Left lung (tissue), 14 donors: ENCODE measurements at places on chromosomes 16 and 17.

GRCh38 chr17:58475985-58476384 is 12.2 kb downstream of the HSF5 start:
- DNase-seq = no peak

DNA sequence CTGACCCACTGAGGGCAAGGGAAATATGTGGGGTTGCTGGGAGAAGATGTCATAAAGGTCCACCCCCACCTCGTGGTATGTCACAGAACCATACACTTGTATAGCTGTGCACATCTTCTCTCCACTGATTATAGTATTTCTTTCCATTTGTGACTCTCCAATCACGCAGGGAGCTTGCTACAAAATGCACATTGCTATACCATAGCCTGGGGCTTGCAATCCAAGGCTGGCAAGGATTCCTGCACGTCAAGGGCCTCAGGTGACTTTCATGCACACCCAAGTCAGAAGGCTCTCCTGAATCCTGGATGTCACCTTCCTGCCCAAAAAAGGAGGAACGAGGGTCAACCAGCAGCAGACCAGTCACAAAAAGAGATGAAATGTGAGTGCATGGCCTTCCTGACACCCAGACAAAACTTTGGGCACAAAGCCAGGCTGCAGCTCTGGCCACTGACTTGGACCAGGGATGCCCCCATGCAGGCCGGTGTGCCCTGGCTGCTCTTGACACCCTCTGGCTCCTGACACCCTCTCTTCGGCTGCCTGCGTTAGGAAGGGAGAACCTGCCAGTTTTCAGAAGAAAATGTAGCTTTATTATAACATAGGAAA is 12.1 kb downstream of the TBC1D26 start:
- DNase-seq = no peak

GRCh38 chr17:29111816-29112499 is 68.2 kb downstream of the MYO18A start:
- peak; percentile 92 for DNase-seq

DNA sequence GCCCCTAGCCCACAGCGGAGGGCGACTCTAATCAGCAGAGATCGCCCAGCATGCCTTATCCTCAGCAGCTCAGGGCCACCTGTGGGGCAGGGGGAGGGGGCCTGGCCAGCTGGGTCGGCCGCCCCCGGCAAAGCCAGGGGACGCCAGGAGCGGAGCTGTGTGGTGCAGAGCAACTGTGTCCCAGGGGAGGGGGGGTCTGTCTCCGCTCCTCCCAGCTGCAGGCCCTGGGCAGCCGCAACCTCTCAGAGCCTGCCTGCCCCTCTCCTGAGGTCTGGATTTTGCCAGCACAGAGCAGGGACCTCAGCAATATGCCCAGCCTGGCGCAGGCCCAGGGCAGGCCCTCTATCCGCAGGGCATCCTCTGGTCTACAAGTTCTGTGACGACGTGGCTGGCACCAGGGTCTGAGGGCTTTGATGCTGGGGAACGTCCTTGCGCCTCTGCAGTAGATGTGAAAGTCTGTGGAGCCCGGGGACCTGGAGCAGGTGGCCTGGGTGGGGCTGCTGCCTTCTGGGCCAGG is 36.5 kb upstream of the SLC38A10 start:
- DNase-seq = no peak
